ENCODE measurements at places on chromosomes 12 and 14.

GRCh38 chr12:3086729-3087323 is 9.6 kb downstream of the TSPAN9 start:
- DNase-seq: no peak

DNA sequence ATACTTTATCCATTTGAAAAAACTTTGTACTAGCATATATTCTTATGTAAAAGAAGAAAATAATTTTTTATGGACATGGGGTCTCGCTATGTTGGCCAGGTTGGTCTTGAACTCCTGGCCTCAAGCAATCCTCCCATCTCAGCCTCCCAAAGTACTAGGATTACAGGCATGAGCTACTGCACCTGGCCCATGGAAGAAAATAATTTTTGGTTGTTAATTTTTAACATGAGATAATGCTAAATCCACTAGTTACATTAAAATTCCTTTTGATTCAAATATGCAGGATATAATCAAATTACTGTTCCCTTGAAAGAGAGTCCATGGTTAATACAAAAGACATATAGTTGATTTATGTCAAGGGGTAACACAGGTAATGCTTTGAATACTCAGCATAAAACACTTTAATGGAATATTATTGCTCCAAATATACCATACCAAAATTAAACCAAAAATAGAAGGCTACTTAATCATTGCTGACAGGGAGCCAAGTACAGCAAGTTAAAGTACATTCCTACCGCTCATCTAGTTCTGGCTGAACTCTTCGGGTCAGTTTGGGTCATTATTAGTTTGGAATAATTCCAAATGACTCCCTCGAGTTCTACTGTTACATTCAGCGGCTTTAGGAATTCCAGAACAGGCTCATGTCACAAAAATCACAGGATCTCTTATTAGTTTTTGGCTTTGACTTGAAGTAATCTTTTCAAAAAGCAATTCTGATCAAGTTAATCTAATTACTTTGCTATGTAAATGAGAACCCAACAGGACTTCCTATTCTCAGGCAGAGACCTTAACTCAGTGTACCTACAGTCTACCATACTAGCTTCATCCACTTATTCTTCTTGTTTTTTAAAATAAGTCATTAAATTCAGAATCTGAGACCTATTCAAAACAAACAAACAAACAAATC is 6.1 kb downstream of the SOS2 start:
- no peak for DNase-seq

- no peak for DNase-seq
Measured at GRCh38 chr12:115672086-115672485, 605.4 kb downstream of the MED13L start.

- DNase-seq: no peak
Measured at GRCh38 chr14:93970585-93970964, 5.8 kb downstream of the ASB2 start.

GRCh38 chr14:51917193-51917592 is 56.8 kb downstream of the GNG2 start:
- no peak for DNase-seq

DNA sequence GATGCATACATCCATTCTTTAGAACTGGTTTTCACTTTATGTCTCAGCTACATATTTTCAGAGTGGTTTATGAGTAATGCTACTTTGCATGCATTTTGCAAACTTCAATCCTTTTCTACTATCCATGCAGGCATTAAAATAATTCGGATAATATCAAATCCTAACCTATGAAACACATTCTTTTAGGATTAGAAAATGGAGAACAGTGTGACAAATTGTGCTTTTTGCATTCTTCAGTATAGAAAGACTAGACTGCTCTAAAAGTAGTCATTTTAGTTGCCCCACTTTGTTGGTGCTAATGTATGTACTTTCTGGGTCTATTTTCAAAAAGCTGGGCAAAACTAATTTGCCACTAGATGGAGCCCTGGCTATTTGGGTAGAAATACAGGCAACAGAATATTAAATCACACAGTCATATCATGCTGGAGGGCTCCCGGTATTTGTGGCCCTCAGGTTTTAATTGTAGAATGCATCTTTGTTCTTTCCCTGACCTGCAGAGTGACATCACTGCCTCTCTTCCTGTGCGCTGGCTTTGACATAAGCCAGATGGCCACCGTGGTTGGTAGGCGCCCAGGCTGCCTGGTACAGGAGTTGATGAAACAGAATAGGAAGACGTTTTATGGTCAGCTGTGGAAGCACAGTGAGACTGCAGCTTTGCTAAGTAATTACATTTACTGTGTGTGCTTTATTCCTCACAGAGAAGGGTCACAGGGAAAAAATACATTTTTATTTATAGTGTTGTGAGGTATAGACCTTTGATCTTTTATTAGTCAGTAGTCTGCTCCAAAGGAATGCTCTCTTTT is 28.1 kb downstream of the MSRB3 start:
- no peak for DNase-seq

- no peak for DNase-seq
Measured at GRCh38 chr14:106277503-106277902, 751.1 kb downstream of the TMEM121 start.

DNA sequence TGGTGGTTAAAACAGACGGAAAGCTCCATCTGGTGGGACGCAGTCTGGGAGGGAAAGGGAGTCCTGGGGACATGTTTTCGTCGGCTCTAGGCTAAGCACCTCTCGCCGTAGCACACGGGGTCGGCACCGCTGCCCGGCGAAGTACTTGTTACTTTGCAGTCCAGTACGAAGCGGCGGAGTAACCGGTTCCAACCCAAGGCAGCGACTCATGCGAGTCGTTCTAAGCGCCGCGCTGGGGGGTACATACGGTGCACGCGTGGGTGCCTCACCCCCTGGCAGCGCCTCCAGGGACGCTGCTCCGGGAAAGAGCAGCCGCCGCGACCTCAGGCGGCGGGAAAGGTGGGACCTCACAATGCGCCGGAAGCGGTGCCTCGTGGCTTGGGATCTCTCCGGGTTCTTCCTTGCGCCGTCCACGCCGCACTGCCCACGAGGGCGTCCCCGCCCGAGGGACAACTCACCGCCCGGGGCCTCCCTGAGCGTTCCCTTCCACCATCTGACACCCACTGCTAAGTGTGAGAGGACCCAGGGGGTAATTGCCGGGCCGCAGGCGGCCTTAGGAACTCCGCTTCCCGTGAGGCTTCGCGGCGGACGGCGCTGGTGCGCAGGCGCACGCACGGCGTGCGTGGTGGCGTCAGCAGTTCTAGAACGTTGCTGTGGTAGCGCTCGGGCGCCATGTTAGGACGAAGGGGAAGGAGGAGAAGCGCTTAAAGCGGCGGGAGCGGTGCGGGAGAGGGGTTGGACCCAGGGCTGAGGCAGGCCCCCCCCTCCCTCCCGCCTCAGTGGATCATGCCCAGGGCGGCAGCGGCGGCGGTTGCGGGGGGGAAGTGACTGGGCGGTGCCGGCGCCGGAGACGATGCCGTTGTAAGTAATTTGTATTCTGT is at the start of gene PAPOLA:
Gene PAPOLA, plus strand, starts transcription at position 643 of the 881 bp plus-strand sequence. Its CDS starts 211 bp downstream, at position 854.
- DNase-seq: peak; percentile 96

DNA sequence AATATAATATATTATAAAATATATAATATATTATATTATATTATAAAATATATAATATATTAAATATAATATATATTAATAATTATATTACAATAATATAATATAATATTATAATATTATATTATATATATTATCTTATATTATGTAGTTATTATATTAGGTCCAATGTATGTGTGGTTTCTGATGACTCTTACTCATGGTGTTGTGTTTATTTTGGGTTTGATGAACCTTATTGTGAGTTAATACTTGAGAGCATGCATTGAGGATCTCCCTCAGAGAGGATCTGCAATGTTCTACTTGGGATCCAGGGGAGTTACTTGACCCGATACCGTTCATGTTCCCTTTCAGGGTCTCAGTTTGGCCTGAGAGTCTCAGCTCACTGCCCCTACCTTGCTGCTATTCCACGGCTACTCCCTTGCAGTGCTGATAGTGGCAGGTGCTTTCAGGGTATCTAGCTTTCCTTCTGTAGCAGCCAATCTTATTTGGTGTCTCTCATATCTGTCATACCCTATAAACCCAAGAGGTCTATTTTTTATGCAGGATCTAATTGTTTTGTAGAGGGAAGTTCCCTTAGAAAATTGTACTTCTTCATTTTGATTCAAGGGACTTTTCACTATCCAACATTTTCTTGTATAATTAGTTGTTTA is 89.1 kb upstream of the ZDHHC17 start:
- DNase-seq: no peak

DNA sequence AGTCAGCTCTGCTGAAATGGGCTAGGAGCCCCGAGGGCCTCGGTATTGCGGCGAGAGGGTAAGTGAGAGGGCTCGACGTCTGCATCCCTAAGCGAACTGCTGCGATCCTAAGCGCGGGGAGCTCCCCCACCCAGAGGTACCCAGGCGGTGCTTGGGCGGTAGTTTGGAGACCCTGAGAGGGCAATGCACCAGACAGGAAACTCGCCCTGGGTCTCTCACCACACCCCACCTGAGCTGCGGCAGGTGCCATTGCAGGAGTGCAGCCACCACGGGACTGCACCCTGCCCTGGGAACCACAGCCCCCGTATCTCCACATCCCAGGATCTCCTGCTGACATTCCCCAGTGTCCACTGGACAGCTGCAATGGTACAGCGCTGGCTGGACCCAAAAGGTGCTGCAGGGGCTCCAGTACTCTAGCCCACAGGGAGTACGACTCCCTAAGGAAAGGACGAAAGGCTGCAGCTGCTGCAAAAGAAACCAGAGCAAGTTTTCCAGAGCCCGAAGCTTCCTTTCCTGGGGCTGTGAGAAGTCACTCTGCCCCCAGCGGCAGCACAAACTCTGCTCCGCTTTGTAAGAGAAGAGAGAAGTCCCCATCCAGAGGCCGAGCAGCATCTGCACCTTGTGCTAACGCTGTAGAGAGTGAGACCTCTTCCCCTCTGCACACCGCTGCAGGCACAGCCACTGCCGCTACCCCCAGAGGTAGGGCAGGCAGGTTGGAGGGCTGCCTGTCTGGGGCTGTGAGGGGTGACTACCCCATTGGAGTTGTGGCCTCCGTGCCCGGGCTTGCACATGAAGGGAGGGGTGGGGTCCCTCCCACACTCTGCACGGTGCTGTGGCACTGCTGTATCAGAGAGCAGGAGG is 31.1 kb upstream of the MON2 start:
- DNase-seq: peak; percentile 57

GRCh38 chr12:27361372-27361771 is 28.7 kb downstream of the BMAL2 start:
- DNase-seq: no peak

DNA sequence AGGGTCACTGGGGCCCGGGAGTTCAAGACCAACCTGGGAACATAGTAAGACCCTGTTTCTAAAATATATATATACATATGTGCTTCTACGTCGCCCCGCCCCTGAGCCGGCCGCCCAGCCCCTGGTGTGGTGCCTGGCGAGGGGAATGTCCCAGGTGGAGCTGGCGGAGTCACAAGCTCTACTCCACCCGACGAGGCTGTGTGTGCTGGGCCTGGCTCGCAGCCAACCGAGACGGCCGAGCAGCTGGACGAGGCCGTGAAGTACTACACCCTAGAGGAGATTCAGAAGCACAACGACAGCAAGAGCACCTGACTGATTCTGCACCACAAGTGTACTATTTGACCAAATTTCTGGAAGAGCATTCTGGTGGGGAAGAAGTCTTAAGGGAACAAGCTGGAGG is 22.1 kb upstream of the ITPK1 start:
- no peak for DNase-seq

GRCh38 chr12:95763809-95764253 is 26.7 kb downstream of the NTN4 start:
- peak; percentile 79 for DNase-seq

GRCh38 chr14:64730061-64730440 is 25.8 kb downstream of the PLEKHG3 start:
- DNase-seq: peak; percentile 56

- no peak for DNase-seq
Measured at GRCh38 chr14:50173891-50174290, 57.5 kb downstream of the SOS2 start.

GRCh38 chr12:10018386-10018785 is 8.0 kb downstream of the CLEC12B start:
- DNase-seq: no peak

GRCh38 chr12:28938581-28939235 is 210.4 kb upstream of the FAR2 start:
- DNase-seq: no peak

- DNase-seq: no peak
Measured at GRCh38 chr12:100533376-100533775, 40.1 kb upstream of the GAS2L3 start.

GRCh38 chr12:30257618-30258017 is 438.1 kb downstream of the IPO8 start:
- no peak for DNase-seq

DNA sequence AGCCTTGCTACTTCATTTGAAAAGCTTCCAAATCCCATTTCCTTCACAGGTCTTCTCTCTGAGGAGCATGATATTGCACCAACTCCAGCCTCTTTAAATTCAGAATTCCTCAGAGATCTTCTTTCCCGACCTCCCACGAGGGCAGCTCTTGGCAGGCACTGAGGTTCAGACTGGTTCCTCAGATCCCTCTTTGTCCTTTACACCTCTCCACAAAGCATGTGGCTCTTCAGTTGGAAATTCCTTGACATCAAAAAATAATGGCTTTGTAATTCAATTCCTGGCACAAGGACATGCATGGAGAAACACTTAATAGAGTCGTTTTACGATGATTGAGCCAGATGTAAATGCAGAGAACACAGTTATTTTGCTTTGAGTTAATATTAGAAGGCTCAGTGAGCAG is 63.2 kb upstream of the TMX1 start:
- no peak for DNase-seq

DNA sequence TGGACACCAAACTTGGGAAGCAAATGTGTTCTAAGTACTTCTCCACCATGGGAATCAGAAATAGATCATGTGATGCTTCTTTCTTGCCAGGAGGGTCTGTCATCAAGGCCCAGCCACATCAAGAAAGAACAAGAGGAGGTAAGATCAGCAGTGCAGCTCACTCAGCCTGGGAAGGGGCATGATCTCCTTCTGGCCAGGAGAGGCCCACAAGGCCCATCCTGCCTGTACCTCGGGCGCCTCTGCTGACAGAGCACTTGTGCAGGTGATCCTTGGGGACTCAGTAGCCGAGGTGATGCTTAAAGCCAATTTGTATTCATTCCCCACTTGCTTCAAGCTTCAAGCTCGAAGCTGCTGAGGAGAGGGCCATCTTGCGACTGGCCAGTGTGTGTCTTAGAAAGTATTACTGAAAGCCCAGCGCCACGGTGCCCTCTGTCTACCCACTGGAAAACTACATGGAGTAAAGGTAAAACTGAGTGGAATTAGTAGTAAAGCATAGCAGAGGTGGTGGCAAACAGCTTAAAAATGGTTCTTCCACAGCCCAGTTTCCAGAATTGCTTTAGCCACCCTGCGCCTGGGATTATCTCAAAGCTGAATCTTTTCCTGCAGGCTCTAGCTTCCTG is 26.2 kb downstream of the RTRAF start:
- DNase-seq: no peak

DNA sequence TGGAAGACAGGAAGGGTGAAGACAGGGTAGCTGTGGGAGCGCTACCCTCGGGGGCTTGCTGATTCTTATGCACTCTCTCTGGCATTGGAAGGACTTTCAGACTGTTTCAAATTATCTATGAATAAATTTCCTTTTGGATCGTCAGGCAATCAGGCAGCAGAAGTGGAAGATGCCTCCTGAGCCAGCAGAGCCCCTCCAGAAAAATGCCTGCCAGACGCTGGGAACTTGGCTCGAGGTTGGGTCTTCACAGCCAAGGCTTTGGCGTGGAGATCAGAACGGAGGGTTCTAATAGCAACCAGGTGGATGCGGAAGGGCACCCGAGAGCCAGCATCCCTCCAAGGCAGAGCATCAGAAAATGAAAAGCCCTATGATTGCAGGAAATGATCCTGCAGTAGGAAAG is 119.2 kb upstream of the RFLNA start:
- no peak for DNase-seq

GRCh38 chr12:79298506-79298905 is 392.3 kb downstream of the PAWR start:
- no peak for DNase-seq

GRCh38 chr12:20320552-20320951 is 47.8 kb upstream of the PDE3A start:
- no peak for DNase-seq
